ENCODE measurements at places on chromosomes 1 and 21.

GRCh38 chr21:26179501-26179900, 8.9 kb upstream of the APP start:
- DNase-seq, result no peak

DNA sequence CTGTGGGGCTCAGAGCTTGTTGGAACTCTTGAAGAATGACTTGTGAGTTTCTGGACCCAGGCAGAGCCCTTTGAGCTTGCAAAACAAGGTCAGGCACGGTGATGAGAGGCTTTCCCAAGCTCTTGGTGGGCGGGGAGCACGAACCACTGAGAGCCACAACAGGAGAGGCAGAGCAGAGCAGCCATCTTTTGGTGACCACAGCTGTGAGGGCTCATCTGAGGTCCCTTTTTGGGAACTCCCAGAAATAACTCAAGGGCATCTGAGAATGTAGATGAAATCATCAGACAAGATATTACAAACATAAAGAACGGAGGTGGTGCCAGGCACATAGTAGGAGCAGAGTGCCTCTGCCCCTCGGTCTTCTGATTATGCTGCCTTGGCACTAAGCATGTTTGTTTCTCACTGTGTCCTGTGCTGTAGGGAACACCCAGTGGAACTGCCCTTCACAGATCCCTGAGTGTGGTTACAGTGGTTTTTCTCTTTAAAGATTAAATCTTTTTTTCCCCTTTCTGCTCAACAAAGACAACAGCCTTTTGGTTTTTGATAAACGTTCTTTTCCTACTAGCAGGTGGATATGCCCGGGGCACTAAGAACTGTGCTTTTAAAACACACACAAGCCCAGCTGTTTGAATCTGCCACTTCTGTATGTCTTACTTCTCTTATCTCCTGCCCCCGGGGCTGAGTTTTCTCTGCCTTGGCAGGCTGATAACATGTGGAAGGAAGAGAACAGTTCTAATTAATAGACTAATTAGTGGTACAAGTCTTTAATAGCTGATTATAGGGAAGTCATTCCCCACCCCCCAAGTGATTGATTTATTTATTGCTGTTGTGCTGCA, 37.7 kb downstream of the CD34 start:
- DNase-seq, result no peak

- DNase-seq, result peak; percentile 42
Observed at GRCh38 chr1:172089768-172090510, 248.6 kb downstream of the DNM3 start.

DNA sequence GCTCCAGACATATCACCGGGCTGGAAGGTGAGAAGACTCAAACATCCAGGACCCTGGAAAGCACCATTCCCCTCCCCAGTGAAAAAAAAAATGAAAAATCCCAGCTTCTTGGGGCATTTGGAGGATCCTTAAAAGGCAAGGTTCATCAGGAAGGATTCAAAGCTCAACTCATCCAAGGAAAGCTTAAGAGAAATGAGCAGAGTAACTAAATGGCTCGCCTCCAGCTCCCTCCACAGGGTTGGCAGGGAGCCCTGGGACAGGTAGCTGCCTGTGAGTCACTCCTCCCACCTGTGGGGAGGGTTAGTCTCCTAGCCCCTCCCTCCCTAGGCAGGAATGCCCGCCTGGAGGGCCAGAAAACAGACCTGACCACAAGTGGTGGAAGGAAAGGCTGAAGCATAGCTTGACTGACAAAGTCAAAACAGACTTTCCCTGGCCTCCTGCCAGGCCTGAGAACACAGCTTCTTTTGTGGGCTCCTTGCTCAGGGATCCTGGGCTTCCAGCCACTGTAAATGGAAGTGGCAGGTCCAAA, 712 bp upstream of the LAMB3 start:
- no peak for DNase-seq

DNA sequence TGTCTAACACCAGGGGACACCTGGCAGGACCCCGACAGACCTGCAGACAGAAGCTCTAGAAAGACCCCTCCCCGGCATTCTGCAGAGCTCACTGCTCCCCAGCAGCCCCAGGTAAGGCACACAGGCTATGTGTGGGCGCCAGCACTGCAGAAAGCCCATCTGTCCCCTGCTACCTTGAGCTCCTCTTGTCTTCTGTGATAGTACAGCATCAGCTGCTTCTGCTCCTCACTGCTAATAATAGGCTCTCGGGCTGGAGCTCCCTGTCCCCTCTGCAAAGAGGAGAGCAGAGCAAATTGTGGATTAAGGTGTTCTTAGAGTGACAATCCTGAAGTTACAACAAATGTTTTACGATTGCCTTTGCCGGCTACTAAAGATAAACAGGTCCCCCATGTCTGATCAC, 10.1 kb downstream of the CFAP298 start:
- no peak for DNase-seq

- no peak for DNase-seq
Observed at GRCh38 chr1:213416461-213417224, 365.6 kb downstream of the RPS6KC1 start.
